ENCODE measurements at places on chromosomes 4 and X.

- no peak for DNase-seq
These were observed 64.5 kb downstream of the FTHL17 start for GRCh38 chrX:31007321-31007720.

DNA sequence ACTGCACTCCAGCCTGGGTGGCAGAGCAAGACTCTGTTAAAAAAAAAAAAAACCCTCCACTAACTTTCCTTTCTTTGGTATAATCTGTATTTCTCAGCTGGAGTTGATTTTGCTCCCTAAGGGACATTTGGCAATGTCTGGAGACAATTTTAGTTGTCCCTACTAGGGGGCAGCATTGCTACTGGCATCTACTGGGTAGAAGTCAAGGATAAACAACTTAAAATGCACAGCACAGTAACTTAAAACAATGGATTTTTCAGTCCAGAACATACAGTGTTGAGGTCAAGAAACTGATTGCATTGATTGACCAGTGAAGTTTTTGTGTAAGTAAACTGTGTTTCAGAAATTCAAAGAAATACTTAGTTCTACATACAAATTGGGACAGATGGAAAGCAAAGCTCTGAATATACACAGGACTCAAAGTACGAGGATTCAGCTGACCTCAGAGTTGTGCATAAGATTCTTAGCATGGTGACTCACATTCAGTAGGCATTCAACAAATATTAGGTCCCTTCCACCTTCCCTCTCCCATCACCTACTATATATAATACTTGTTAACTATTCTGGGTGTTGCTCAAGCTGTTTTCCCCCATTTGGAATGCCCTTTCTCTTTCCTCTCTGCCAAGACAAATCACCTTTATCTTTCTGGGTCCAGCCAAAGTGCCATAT lies 8.8 kb downstream of the DDX53 start:
- no peak for DNase-seq

DNA sequence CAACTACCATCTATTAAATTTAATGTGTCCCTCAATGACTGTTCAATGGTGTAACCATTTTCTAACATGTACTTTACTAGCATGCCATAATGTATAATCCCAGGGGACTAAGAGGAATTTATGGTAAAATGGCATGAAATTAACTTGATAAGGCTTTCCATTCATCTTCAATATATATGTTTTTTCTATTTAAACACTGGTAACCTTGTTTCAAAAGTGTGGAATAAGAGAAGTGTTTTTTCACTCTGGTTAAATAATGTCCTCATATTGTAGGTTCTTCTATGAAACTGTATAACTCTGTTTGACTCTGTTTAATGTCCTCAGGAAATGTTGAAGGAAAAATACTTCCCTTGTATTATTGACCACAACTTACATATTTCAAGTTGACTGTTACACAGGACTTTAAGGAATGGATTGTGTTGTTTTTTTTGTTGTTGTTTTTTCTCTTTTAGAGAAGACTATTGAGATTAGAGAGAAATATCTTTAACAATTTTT lies 113.8 kb upstream of the ARSJ start:
- DNase-seq = no peak

- no peak for DNase-seq
These were observed 195.1 kb upstream of the ATP6AP2 start for GRCh38 chrX:40385682-40386081.

DNA sequence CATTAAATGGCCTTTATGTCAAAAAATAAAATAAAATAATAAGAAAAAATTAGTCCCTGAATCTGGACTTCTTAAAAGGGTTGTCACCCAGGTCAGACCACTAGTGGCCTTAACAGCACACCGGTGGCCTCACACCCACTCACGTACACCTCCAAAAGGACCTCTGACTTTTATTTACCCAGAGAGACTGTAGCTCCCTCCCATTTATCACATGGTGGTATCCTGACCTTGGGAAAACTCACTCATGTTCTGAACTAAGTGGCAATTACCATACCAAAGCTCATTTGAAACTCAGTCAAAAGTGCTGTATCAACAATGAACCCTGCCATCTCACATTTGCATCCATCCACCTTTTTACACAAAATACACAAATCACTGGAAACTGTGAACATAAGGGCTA lies 53.1 kb upstream of the MAP3K15 start:
- no peak for DNase-seq

- DNase-seq = no peak
These were observed 6.8 kb downstream of the GPKOW start for GRCh38 chrX:49116716-49117115.

DNA sequence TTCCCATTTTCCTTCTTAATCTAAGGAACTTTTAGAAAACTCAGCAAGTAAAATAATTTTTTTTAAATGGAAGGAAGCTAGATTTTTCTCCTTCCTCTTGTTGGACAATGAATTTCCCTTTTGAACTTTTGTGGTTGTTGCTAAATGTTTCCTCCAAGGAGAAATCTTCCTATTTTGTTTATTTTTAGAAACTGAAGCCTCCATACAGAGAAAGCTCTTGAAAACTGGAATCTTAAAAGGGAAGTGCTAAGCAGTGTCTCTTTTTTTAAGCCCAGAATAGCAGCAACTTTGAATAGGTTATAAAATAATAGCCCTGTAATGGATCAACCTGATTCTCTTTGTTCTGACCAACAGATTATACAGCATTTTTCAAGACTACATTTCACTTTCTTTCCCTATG lies 15.1 kb upstream of the DCLK2 start:
- no peak for DNase-seq

All from 8988T (cell line).